DMS79 (cell line): ENCODE measurements at places on chromosomes 2 and 18.

DNA sequence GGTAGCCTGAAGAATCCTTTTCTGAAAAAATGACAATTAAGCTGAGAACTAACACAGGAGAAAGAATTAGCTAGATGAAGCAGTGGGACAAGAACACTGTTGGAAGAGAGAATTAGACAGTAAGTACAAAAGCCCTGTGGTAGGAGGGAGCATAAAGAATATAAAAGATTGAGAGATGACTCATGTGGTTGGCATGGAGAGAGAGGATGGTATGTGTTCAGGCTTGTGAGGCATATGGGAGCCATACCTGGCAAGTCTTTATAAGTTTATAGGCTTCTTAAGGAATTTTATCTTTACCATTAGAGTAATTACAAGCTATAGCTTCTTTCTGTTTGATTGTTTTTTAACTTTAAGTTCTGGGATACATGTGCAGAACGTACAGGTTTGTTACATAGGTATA is 325.0 kb downstream of the ARL6IP6 start:
- DNase-seq: no peak

GRCh38 chr2:234488913-234489451 is 7.9 kb downstream of the ARL4C start:
- no peak for DNase-seq

DNA sequence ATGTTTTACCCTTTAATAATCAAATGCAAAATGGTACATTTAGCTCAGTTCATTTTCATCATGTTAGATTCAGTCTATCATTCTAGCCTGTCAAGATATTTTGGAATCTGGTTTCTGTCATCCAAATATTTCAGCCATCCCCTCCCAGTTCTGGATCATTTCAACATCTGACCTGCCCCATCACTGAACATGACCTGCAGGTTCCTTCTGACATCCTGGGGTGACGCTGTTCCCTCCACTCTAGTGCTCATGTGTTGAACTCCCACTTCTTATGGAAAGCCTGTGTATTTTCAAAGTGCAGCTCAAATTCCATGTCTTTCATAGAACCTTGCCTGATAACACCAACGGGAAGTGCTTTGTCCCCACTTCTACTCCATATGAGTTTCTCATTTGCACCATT is 320.0 kb upstream of the TNP1 start:
- no peak for DNase-seq

DNA sequence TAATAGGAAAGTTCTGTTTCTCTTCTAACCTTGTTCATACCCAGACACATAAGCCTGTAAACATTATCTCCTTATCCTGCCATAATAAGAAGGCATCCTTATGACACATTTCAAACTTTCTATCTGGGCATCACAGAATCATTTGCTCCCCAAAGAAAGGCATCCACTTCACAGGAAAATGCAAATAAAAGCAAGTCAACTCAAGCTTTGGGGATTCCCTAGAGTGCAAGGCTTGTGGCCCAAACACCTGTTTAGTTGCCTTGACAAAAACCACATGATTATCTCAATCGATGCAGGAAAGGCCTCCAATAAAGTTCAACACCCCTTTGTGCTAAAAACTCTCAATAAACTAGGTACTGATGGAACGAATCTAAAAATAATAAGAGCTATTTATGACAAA is 195.7 kb upstream of the GALNT5 start:
- DNase-seq: no peak

DNA sequence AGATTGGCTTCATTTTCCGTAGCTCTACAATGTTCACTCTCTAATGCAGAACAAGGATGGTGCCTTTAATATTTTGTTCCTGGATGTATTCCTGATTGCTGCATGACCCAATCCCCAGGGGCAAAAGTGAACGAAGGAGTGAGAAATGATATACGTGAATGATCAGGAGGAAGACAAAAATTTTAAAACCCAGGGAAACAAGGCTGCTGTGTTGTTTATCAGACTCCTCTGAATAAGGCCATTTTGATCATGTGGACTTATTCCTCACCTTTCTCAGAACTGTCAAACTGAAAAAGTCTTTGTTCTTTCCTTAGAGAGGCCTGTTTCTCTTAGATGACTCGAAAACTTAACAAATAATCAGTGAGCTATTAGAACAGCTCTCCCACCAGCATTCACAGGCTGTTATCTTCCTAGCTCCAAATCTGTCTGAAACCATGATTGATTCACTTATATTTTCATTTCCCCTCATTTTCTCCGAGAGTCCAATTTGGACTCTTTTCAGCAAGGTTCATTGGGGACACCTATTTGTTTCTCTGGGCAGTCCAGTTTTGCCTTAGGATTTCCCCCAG is 29.5 kb upstream of the COX7A2L start:
- no peak for DNase-seq

DNA sequence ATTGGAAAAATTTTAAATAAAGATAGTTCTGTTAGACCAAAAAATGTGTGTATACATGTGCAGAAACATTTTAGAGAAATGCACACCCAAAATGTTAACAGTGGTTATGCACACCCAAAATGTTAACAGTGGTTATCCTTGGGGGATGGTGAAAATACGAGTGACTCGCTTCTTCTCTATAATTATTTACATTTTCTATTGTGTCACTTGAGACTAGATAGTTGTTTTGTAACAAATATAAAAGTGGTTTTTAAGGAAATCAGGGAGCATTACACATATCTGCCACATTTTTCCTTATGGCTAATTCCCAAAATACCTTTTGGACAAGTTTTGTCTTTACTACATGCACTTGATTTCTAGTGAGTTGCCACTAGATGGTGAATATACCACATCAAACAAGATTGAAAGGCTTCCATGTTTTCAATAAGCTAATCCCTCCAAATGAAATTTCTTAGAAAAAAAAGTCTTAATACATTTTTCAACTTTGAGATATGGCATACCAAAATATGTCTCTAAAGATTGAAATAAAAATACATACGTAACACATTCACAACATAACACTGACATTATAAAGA is 9.0 kb upstream of the HIBCH start:
- DNase-seq: no peak
